Fibroblast of lung (primary cell): ENCODE measurements at places on chromosomes 16 and 17.
A peak's percentile ranks its signal among the peaks of the same experiment; 100 is the strongest.

GRCh38 chr16:87201052-87201451 is 116.1 kb downstream of the C16orf95 start:
- DNase-seq, result peak; percentile 99

GRCh38 chr16:26647870-26648269 is 418.9 kb upstream of the C16orf82 start:
- no peak for DNase-seq

- no peak for DNase-seq
These were observed 13.9 kb upstream of the TMC7 start for GRCh38 chr16:18969855-18970240.

DNA sequence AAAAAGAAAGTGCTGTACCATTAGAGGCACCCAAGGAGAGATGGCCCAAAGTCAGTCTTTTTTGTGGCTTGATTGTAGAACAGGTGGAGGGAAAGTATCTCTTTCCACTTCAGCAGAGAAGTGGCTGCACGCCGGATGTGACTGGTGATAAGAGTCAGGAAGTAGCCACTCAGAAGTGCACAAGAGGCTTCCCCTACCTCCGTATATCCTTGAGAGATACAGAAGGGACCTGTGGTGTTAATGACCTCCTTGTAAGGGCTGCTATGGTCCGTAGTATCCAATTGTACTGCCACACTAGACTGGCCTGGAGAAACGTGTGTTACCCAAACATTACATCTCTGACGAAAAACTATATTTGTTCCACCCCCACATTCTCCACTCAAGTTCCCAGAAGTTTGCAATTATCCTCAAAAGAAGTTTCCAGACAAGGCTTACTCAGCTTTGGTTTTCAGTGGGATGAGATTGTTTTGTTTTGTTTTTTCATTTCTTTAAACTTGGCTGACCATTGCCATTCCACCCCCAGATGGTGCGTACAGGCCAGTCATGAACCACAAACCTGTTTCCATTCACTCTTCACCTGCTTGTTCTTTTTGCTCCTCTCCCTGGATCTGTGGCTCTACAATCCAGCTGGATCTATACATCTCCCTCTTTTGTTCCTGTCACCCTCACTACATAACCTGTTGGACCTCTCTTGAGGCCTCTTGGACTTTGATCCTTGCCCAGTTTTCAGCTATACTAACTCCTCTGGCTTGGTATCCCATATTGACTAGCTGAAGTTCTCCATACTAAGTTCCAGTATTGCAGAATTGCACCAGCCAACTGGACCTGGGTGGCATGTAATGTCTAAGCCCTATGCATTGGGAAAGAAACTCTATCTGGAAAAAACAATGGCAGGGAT is 20.7 kb upstream of the MED13 start:
- DNase-seq, result no peak

GRCh38 chr17:38674014-38674748 is 576 bp downstream of the EPOP start:
- no peak for DNase-seq

- DNase-seq, result no peak
These were observed 96.0 kb downstream of the WDR59 start for GRCh38 chr16:74888888-74889287.

- DNase-seq, result no peak
These were observed at the start of gene SPNS3 for GRCh38 chr17:4433515-4434031. Gene SPNS3 (plus strand): TSS chr17:4433940. CDS start chr17:4433968, 28 bp downstream.

GRCh38 chr17:75152922-75153779 is 1.2 kb downstream of the JPT1 start:
- DNase-seq, result peak; percentile 26

- no peak for DNase-seq
These were observed 14.8 kb downstream of the TLE7 start for GRCh38 chr16:71426880-71427615.

GRCh38 chr17:3590768-3591167 is 18.4 kb downstream of the TRPV1 start:
- DNase-seq, result no peak

- peak; percentile 35 for DNase-seq
These were observed 41.4 kb upstream of the MMP2 start for GRCh38 chr16:55437625-55438024.
